ENCODE measurements at places on chromosomes 7 and 10.

DNA sequence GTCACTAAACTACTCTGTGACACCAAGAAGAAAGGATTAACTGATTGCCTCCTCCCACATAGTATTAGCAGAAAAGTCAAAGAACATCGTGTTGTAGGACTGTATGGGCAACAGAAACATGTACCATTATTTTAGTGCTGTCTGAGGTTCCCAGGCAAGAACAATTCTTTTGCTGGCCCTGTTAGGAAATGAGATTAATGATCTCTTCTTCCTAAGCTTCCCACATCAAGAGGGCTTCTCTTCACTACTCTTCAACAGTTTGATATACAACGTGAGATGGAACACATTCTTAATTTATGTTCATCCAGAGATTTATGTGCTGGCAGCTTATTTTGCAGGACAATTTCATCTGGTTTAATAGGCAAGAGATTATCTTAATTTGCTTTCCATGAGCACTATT is 219.6 kb downstream of the DOCK4 start:
- no peak for DNase-seq

DNA sequence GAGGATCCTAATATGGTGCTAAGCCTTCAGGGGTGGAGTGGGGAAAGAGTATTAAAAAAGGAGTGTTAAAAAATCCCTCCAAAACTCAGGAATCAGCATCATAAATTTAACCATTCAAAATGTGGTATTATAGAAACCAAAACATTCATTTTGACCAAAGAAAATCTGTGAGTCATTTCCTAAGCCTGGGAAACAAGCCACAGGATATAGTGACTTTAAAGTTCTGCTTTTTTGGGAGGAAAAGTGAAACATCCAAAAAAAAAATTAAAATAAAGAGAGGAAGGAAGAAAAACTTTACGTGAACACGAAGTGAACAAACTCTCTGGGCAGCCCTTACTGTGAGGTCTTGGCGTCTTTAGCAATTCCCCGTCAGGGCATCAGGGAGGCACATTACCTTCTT is 74.0 kb upstream of the GSDME start:
- DNase-seq: peak; percentile 92

GRCh38 chr10:63210611-63211196 is 77.6 kb downstream of the NRBF2 start:
- peak; percentile 75 for DNase-seq

GRCh38 chr7:87497482-87497881 is 22.0 kb upstream of the ABCB4 start:
- DNase-seq: no peak

GRCh38 chr7:64775289-64775688 is 18.9 kb upstream of the ZNF138 start:
- no peak for DNase-seq

DNA sequence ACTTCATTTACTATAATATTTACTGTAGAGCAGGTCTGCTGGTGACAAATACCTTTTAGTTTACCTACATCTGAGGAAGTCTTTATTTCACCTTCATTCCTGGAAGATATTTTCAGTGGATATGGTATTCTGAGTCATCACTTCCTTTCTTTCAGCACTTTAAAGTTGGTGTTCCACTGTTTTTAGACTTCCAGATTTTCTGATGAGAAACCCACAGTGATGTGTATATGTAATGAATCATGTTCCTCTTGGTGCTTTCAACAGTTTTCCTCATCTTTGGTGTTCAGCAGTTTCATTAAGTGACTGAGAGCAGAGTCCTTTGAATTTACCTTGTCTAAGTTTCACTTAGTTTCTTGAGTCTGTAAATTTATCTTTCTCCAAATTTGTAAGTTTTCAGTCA is 36.4 kb downstream of the COPG2 start:
- peak; percentile 3 for DNase-seq

DNA sequence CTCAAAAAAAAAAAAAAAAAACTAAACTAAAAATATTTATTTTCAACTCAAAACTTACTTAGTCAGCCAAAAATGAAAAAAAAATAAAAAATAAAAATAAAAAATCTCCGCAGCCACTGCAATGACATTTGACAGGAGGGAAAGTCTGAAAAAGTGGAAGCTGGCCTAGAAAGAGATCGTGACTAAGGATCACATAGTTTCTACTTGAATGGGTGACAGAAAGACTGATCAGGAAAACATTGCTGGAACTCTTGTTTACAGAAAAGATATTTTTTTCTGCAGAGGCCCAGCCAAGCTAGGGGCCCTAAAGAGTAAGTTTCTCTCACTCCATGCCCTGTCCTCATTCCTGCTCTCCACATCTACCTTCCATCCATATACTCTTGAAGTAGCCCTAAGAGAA is 92.8 kb upstream of the KCND2 start:
- DNase-seq: no peak

DNA sequence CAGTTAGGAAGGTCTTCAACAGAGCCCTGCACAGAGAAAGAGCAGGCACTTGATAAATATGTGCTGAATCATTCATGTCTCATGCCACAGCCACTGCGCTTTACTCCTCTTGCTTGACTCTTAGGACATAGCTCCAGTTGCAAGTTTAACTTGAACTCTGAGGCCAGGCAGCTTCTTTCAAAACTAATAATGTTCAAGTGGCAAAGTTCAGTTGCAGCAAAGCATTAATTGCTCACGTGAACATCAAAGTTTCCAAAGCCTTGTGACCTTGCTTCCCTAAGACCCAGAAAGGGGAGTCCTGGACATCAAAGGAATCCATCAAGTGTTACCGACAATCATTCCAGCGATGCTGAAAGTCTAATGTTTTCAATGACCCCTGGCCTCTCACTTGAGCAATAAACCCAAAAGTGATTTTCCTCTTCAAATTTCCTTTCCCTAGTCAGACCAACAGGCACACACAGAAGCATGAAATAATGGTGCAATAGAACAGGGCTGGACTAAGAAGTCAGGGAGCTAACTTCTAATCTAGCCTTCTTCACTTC is 21.8 kb upstream of the TECTB start:
- DNase-seq: no peak

GRCh38 chr10:45383682-45384330 is 9.8 kb downstream of the ALOX5 start:
- DNase-seq: peak; percentile 55

DNA sequence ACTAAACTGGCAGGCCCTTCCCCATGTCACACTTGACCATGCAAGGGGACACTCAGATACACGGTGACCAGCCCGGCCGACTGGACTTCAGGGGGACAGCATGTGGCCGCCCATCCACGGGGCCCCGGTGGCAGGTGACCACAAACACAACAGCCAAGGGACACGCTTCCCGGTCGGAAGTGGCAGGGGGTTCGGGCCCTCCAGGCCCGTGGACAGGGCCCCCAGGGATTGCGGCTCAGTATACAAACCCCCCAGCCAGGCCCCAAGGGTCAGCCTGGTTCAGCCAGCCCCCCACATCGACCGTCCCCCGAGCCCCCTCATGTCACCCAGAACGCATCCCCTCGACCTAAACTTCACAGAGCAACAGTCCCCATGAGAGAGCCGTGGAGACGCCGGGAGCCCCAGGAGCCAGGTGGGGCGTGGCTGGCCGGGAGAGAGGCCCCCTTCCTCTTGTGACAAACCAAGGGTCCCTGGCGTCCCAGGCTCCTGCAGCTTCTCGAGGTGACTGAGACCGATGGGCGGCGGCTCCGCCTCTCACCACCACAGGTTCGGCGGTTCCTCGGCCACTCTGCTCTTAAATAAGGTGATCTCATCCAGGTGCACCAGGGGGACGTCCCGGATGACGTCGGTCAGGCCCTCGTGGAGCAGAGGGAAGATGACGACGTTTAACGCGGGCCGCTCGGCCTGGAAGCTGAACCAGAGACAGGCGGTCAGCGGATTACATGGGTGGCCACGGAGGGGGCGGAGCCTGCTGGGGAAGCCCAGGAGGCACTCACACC is 57.8 kb upstream of the TNRC18 start:
- DNase-seq: no peak

GRCh38 chr7:190196-190595 is 2.2 kb upstream of the FAM20C start:
- DNase-seq: no peak

- DNase-seq: no peak
Measured at GRCh38 chr7:50394315-50394714, 55.8 kb downstream of the FIGNL1 start.

- DNase-seq: no peak
Measured at GRCh38 chr10:132753596-132753995, 32.4 kb downstream of the NKX6-2 start.

GRCh38 chr10:10917031-10917430 is 100.6 kb upstream of the CELF2 start:
- no peak for DNase-seq

DNA sequence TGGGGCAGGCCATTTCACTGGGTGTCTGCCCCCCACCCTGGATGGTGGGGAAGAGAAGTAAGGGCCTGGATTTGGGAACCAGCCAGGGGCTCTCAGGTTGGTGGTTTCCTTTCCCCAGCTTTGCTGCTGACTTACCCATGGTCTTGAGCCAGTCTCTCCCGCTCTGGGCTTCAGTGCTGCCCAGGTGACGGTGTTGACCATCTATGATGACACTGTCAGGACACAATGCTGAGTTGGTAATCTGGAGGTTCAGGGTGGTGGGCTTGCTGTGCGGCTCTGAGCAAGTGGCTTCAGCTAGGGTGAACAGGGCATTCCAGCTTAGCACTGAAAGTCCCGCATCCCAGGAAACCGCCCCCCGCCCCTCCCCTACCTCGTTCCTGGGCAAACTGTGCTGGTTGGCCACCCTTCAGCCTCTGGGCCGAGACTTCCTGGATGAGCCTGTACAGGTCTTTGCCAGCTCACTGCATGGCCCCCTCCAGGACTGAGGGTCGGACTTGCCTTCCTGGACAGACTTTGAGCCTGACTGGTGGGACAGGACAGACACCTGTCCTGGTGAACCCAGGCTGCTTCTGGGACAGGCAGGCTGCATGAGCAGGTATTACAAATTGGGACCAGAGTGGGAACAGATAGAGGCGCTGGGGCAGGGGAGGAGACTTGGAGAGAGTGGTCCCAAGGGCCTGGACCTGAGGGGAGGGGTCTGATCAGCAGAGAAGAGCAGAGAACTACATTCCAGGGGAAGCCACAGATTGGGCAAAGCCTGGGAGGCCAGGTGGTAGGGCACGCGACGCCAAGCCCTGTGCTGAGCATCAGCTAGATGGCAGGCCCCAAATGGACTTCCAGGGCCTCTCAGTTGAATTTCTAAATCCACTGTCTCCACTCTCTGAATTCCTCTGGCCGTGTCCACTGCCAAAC is 19.9 kb upstream of the ZMIZ1 start:
- DNase-seq: no peak

DNA sequence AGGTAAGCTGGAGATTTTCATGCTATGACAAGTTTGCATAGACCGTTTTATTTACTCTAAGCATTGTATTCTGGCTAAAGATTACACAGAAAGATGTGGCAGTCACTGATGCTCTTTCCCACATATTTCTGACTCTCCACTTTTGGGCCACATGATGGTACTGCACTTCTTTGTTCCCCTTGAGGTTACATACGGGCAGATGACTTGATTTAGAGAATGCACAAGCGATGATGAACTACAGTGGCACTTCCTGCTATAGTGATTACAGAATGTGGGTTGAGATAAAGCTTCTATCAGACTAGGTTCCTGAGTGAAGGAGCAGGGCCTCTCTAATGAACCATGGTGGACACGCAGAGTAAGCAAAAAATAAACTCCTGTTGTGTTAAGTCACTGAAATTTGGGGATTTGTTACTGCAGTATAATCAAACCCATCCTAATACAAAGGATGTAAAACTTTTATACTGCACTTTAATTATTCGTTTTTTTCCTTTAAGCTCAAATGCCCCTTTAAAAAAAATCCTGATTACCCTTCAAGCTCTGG is 177.9 kb downstream of the TAX1BP1 start:
- DNase-seq: no peak

GRCh38 chr10:125101049-125101448 is 59.3 kb downstream of the CTBP2 start:
- DNase-seq: no peak

- peak; percentile 62 for DNase-seq
Measured at GRCh38 chr7:90579181-90579688, 16.9 kb upstream of the CDK14 start.

DNA sequence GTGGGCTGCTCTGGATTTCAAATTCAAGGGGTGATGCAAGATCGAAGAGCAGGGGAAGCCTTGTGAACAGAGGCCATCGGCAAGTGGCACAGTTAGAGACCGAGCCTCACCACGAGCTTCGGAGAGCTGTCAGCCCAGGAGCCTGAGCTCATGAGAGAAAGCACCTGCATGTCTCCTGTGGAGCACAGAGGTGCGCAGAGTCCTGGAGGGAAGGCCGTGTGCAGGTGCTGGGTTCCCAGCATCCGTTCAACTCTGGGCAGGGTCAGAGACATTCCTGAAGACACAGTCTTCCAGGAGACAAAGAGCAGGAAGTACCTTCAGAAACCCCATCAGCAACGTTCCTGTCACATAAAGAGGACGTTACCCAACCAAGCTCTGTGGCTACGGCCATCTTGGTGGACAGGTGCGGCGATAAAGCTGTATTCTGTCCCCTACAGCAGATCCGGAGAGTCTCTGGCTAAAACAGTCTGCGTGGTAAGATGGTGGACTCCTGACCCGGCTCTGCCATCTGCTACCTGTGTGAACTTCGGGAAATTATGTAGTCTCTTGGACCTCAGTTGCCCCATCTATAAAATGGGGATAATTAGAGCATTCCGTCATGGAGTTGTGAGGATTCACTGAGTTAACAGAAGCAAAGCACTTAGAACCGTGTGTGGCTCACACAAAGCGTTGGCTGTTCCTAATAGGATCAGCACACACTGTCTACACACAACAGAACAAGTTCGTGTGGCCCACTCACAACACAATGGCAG is 40.6 kb downstream of the NOD1 start:
- DNase-seq: no peak

DNA sequence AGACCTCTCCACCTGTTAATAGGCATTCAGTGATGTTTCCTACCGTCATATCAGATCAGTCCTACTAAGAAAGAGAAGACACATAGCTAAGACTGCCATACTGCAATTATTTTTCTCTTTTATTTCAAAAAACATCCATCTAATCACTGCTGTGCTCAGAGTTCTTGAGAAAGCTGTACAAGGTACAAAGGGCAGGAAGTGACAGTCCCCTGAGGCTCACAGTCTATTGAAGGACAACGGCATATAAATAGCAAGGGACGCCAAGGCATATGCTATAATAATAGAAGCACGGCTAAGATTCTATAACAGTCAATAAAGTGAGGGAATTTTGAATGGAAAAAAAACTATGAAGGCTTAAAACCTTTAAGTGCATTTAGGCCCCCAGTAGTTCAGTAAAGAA is 415.3 kb upstream of the NRP1 start:
- no peak for DNase-seq

- DNase-seq: no peak
Measured at GRCh38 chr10:69663369-69663947, 33.4 kb downstream of the FAM241B start.

- no peak for DNase-seq
Measured at GRCh38 chr10:122084286-122085041, 95.5 kb downstream of the TACC2 start.

Measured in MV-4-11 (cell line).